Heart left ventricle (tissue), 16 donors: ENCODE measurements at places on chromosomes 11 and 22. TPM values are rescaled to one million over a fixed set of nuclear protein-coding genes. Genes with fewer than 3 reads are reported as not detected.
A peak's percentile ranks its signal among the peaks of the same experiment; 100 is the strongest.

DNA sequence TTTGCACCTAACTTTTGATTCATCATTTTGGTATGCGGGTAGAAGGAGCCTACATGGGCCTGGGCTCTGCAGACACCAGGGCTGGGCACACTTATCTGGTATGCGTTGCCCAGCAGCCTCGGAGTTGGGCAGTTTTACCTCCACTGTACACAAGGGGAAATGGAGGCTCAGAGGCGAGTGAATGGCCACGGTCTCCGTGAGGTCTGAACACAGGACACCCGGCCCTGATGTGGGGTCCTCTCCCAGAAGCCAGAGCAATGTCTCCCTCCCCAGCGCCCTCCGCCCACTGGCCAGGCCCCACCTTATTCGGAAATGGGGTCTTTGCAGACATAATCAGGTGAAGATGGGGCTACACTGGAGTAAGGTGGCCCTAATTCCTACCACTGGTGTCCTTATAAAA, 43.7 kb downstream of the OSBPL5 start:
- peak; percentile 9 for DNase-seq

- DNase-seq: no peak
Observed at GRCh38 chr11:99822846-99823565, 802.3 kb downstream of the CNTN5 start.

- no peak for DNase-seq
Observed at GRCh38 chr11:120579611-120580031, 68.1 kb downstream of the GRIK4 start.

DNA sequence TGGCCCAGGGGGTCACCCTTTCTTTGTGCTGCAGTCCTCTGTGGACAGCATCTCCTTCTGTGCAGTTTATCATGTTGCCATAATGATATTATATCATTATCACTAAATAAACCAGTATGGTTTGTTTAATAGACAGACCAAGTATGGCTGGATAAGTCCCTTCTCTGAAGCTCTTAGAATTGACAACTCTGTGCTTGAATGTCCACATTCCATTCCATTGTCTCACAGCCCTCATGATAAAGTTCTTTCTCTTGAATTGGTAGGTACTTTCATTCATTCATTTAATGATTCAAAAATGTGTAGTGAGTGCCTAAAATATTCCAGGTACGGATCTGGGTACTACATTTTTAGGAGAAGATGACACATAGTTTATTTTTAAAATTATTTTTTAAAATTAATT, 7.8 kb downstream of the RPS6KA4 start:
- DNase-seq: no peak

GRCh38 chr22:24325105-24325757, 54.6 kb downstream of the SPECC1L start:
- no peak for DNase-seq

DNA sequence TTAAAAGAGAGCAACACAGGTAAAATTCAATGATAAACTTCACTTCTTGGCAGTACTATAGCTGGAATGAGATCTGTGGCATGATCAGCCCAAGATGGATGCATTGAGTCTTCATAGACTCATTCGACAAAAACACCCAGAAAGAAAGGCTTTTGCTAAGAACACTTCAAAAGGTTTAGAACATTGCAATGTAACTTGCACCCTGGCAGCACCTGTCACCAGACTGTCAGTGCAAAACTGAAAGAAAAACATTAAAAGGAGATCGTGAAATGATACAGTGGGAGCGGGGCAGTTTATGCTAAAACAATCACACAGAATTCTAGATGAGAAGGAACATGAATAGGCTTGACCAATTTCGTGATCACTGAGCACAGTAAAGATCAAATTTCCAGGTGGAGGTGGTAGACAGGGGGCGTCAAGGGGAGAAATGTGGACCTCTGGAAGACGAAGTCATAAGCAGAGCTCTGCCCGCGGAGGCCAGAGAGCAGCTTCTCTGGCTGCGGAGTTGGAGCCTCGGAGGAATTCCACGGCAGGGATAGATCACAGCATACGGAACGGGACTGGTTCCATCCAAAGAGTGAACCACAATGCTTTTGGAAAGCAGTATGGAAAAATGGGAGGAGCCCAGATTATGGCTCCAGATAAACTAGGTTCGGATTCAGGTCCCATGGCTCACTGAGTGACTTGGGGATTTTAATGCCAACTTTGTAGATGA, 11.9 kb downstream of the VSIG10L2 start:
- no peak for DNase-seq

DNA sequence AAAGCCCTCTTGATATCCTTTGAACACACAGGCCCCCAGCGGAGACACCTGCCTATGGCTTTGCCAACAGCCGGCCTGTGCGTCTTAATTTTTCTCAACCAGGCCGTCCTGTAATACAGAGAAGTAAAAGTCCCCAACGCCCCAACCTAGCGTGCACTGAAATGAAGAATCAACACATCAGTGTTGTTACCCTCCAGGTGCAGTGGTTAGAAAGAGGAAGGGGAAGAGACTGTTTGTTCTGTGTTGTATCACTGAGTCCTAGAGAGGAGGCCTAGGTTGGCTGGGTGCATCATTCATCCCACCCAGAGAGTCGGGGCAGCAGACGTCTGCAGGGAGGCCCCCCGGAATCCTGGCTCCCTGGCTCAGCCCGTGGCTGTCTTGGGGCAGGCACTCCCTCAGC, 25.7 kb downstream of the SGSM1 start:
- no peak for DNase-seq

DNA sequence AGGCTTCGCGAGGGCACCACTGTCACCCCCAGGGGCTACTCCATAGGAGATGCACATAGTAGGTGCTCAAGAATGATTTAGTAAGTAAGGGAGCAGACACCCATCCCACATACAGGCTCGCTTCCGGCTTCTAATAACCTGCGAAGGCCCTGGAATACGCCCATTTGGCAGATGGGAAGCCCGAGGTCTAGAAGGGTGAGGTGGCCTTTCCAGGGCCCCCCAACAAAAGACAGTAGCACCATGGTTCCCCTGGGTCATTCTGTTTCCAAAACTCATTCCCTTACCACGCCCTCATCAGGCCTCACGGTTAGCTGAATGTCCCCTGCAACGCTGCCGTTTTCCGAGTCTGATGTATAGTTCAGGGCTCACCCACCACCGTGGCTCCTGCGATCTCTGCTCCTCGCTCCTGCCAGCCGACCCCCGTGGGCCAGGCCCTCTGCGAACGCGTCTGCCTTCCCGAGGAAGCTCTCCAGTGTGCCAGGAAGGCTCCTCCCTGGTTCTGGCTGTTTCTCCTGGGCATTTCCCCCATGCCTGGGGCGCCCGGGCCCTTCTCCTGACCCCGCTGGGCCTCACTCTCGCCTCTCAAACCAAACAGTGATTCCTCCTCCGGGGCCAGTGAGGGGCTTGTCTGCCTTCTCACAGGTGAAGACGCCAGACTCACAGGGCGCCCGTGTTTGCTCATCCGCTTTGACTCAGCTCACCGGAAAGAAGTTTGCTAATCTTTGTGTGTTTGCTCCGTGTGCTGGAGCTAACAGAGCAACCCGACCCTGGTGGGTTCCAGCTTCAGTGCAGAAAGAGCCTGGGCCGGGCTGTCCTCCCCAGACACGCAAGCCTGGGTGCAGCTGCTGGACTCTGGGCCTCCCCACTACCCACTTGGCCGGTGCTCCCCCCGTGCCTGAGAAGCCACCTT, 86.6 kb downstream of the RTL6 start:
- DNase-seq: no peak

- DNase-seq: no peak
Observed at GRCh38 chr11:131893103-131893890, 522.9 kb downstream of the NTM start.

DNA sequence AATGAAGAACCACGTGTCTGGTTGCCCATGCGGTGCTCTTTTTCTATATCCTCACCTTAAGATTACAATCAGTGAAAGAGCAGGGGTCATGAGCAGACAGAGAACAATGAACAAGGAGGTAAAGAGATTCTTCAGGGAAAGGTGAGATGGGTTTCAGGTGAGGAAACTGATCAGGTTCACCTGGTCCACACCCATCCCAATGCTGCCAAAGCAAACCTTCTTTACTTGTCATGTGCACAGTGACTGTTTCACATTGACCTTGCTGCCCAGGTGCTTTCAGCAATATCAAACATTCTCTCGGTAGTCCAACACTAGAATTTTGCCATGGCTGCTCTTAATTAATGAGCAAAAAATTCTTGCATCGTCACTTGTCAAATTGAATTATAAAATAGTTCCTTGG, 24.5 kb upstream of the OR9Q2 start:
- no peak for DNase-seq

- no peak for DNase-seq
Observed at GRCh38 chr11:125357551-125357950, 138.5 kb downstream of the FEZ1 start.

DNA sequence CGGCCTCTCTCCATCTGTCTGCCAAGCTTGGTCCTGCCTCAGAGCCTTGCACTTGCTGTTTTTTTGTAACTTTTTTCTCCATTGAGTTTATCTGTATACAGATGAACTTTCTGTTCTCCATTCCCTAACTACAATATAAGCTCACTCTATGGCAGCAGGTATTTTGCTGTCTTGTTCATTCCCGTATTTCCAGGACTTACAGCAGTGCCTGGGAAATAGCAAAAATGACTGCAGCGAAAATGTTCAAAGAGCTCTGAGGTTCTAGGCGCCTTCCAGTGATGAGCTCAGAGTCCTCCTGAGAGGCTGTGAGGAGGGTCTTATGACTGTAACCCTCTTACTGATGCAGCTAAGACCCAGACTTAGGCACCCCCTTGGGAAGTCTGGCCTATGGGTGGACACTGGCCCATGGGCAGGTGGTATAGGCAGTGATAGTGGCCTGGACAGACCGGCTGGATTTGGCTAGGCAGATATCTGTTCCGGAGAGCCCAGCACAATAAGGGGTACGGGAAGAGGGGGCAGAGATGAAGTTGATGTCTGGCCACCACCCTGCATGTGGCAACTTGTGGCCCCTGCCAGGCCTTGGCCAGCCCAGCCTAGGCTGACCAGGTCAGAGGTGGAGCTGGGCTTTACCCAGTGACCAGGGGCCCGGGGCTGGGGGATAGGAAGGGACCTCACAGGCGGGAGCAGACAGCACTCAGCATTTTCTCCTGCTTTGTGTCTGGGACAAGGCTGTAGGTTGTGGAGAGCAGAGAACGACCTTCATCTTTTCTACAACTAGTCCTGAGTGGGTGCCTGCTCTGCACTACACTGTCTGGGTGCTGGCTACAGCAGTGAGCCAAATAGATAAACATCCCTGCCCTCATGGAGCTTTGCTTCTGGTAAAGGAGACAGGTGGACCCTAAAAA, 4.6 kb downstream of the ATF4 start:
- no peak for DNase-seq

DNA sequence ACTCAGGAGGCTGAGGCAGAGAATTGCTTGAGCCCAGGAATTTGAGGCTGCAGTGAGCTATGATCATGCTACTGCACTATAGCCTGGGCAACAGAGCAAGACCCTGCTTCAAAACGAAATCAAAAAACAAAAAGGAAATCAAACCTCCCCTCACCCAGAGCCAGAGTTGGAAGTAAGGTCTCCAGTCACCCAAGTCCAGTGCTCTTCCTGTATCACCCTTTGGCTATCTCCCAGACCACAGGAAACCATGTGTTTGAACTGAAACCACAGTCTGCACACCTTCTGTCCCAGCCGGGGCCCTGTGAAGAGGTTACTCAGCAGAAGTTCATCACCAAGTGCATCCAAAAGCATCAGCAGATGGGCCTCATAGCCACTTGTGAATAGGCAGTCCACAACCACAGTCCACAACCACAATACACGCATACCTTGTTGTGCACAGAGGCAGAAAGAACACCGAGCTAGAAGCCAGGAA, 4.6 kb downstream of the MYH9 start:
- DNase-seq: no peak

DNA sequence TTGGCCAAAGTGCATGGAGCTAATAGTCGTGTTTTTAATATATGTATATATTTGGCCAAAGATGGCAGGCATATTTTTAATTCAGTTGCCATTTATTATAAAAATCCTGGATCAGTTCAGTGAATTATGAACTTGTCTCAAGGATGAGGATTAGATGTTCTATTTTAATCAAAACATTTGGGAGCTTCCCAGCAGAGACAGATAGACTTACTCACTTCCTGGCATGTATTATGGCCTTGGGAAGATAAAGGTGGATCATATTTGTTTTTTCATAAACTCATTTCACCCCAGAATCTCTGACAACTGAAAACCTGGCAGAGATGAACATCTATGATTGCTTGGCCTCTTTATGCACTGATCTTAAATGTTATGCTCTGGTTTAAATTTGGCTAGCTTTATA, 148.8 kb downstream of the NCAM1 start:
- DNase-seq: no peak

Gene ACER3
- polyA plus RNA-seq: 3.2 TPM

Gene PLAAT5
- 0.73 TPM for polyA plus RNA-seq

Gene HEPHL1
- not detected for polyA plus RNA-seq

Gene VSIG2
- 0.42 TPM for polyA plus RNA-seq

Gene REXO2
- 153 TPM for polyA plus RNA-seq

Gene DDX25
- not detected for polyA plus RNA-seq

Gene INS
- polyA plus RNA-seq: not detected

Gene NCR3LG1
- 1.3 TPM for polyA plus RNA-seq

Gene ASRGL1
- polyA plus RNA-seq: 1.9 TPM

Gene OLFML1
- polyA plus RNA-seq: 1.8 TPM
